D341Med (cell line): ENCODE measurements at places on chromosomes 5 and 9.

DNA sequence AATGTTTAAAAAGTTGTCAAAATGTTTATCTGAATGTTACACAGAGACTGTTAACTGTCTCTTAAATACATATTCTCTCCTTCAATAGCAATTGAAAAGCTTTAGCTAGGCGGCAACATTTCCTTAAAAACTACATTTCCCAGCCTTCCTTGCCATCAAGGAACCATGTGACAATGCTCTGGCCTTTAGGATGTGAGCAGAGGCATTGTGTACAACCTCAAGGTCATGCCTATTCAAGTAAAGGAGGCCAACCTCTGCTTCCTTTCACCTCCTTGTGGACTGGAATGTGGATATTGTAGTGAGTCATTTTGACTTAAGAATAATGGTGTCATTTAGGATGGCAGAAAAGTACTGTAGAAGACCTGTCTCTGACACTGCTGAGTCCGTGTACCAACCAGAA lies 23.7 kb upstream of the MROH2B start:
- no peak for DNase-seq

DNA sequence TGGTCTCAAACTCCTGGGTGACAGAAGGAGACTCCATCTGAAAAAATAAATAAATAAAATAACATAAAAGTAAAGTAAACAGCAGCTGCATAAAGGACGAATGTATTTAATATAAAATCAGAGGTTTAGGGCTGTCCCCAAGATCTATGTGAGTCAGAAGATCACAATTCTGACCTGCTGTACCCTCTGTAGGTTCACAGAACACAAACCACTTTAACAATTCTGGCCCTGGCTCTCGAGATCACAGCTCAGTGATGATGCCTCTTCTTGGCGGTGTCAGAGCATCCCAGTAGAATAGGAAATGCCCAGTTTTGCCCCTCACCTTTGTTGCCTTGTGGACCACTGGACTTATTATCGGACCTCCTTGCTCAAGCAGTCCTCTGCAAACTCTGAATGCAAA lies 380.9 kb downstream of the TLE1 start:
- DNase-seq: no peak

- no peak for DNase-seq
These were observed 17.6 kb downstream of the PSAT1 start for GRCh38 chr9:78314550-78314949.

- no peak for DNase-seq
These were observed 1110.2 kb downstream of the TAF11L14 start for GRCh38 chr5:18744441-18744840.

GRCh38 chr9:134136996-134137299 lies 1.1 kb downstream of the WDR5 start:
- DNase-seq: no peak

GRCh38 chr5:122321921-122322320 lies 9.9 kb downstream of the SNCAIP start:
- DNase-seq: no peak

- peak; percentile 48 for DNase-seq
These were observed 39.6 kb downstream of the WNK2 start for GRCh38 chr9:93223260-93224180.

GRCh38 chr5:180235077-180235476 lies 26.1 kb upstream of the RASGEF1C start:
- DNase-seq: no peak
